ENCODE measurements at places on chromosomes 13 and 19.

GRCh38 chr19:40147338-40147692 is 43.9 kb upstream of the MAP3K10 start:
- DNase-seq = no peak

- no peak for DNase-seq
Observed at GRCh38 chr13:31957772-31958171, 73.8 kb upstream of the FRY start.

DNA sequence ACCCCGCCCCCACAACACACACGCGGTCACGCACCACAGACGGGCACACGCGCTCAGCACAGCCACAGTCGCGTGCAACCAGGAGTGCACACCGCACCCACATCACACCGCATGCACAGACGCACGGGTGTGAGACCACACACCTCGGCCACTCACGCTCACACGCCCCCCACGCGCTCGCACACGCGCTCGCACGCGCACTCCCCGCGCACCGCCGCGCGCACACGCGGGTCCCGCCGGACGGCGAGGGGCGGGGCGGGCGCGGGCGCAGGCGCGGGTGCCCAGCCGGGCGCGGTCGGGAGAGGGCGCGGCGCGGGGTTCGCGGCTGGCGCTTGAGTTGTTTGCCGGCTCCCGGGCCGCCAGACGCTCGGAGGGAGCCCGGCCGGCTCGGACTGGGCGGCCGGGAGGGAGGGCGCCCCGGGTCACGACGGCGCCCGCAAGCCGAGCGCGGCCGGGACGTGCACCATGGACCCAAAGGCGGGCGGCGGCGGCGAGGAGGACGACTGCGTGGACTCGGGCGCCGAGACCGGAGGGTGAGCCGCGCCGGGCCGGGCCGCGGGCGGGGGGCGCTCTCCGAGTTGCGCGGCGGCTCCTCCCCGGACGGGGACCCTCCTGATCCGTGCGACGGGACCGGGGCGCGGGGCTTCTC is at the start of gene FAM124A:
TSS of gene FAM124A (plus strand) at position 362 of the 649 bp plus-strand sequence. CDS start at position 466, 104 bp downstream.
- DNase-seq = peak; percentile 40

GRCh38 chr19:49488046-49488862 is 846 bp downstream of the RPL13A start:
- no peak for DNase-seq

DNA sequence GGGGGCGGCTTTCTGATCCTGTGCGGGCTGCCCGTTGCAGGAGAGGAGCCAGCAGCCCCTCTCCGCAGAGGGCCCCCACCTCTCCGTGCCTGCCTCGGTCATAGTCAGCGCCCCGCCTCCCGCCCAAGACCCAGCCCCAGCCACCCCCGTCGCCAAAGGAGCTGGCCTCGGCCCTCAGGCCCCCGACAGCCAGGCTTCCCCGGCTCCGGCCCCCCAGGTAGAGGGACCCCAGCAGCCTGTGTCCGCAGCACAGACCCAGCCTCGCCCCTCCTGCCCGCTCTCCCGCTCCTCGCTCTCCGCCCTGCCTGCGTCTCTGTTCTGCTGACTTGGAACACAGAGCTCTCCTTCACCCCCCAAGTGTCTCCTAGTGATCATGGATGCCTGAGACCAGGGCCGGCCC is 31.3 kb upstream of the EHD2 start:
- no peak for DNase-seq

- DNase-seq = no peak
Observed at GRCh38 chr13:113628291-113629270, 29.4 kb downstream of the ATP4B start.

DNA sequence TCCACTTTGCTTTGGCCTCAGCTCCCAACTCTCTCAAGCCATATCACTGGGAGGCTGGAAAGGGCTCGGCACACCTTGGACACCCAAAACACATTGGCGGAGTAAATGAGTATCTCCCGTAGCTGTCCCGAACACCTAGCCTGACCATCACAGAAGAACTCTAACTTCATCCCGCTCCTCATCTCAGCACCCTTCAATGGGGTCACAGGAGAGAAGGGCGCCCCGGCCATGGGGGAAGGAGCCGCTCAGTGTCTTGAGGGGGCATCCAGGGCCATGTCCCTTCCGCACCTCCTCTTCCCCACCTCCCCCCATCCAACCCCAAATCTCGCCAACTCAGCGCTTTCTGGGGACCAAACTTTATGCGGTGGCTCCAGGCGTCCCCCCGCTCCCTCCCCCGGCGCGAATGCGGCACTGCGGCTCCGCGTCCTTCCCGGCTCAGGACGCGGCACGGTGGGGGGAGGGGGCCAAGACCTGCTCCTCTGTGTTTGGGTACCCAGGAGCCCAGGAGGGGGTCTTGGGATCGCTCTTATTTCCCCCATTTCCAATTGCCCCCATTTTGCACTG is 3.0 kb downstream of the KCNC3 start:
- no peak for DNase-seq

- DNase-seq = peak; percentile 82
Observed at GRCh38 chr19:41785653-41786052, 10.7 kb upstream of the CEACAM3 start.

GRCh38 chr19:8635422-8635821 is 5.0 kb downstream of the NFILZ start:
- DNase-seq = peak; percentile 55

DNA sequence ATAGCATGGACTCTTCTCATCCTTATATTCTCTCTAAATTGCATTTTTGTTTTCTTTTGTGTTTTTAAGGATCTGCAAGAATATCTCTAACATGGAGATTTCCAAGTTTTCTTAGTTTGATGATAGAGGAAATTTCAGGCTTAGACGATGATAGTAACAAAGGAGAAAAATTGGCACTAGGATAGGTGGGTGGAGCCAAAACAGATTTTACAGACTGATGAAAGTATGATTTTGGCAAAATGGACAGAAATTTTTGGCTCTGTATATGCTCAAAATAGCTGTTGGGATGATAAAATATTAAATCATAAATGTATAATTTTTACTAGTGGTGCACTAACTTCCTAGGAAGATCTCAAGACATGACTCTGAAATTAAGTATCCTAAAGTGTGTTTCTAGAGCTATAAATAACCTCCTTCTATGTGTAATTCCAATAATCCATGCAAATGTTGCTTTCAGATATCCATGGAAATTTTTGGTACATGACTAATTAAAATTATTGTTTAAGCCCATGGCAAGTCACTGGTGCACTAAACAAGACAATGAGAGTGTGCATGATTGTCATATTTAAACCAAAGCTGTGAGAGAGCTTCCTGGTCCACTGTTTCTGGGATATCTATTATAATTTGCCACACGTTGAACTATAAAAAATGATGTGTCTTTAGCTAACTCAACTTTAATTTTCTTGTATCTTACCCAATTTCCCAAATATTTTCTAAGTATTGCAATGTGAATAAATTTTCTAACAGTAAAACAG is 55.8 kb upstream of the NBEA start:
- DNase-seq = no peak

GRCh38 chr19:45051929-45052579 is 13.2 kb downstream of the CLASRP start:
- no peak for DNase-seq

DNA sequence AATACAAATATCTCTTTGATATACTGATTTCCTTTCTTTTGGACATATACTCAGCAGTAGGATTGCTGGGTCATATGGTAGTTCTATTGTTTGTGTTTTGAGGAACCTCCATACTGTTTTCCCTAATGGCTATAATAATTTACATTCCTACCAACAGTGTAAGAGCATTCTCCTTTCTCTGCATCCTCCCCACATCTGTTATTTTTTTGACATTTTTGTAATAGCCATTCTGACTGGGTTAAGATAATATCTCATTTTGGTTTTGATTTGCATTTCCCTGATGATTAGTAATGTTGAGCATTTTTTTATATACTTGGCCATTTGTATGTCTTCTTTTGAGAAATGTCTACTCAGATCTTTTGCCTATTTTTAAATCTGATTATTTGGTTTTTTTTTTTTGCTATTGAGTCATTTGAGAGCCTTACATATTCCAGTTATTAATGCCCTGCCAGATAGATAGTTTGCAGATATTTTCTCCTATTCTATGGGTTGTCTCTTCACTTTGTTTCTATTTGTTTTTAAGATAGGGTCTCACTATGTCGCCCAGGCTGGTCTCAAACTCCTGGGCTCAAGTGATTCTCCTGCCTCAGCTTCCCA is 95.7 kb downstream of the FNDC3A start:
- no peak for DNase-seq

GRCh38 chr13:20192158-20192835 is 441 bp downstream of the GJB2 start:
- no peak for DNase-seq

GRCh38 chr13:32056316-32056715 is 24.7 kb downstream of the FRY start:
- no peak for DNase-seq

- DNase-seq = no peak
Observed at GRCh38 chr13:110068176-110068473, 238.8 kb downstream of the COL4A1 start.

GRCh38 chr19:9610484-9611113 is 10.4 kb downstream of the ZNF561 start:
- DNase-seq = no peak

DNA sequence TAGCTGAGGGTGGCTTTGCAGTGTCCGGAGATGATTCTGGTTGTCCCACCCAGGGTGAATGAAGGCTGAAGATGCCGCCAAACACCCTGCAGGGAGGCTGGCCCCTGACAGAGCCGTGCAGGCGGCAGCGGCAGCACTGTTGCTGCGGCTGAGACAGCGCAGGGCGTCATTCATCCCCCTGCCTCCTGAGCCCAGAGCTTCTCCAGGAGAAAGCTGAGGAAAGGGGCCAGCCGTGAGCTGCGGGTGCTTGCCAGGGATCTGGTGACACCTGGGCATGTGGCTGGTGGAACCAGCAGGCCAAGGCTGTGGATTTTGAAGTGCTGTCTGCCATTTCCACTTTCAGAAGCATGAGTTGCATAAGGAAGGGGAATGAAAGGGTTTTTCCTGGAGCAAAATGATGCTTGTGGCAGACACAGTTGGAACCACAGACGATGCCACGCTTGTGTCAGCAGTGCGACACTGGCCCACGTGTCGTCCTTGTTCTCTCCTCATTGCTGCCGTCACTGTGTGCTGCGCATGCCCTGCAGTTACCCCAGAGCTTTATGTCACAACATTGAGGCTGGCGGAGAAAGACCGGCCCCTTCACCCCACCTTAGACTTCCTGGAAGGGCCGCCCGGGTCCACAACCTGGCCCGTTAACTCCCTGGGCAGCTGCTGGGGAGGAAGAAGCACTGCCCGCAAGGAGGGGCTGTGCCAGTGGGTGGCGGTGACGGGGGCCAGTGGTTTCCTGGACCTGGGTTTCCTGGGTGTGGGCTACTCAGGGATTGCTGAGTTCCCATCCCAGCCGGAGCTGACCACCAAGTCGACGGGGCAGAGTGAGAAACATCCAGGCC is 22.7 kb downstream of the TFDP1 start:
- no peak for DNase-seq

DNA sequence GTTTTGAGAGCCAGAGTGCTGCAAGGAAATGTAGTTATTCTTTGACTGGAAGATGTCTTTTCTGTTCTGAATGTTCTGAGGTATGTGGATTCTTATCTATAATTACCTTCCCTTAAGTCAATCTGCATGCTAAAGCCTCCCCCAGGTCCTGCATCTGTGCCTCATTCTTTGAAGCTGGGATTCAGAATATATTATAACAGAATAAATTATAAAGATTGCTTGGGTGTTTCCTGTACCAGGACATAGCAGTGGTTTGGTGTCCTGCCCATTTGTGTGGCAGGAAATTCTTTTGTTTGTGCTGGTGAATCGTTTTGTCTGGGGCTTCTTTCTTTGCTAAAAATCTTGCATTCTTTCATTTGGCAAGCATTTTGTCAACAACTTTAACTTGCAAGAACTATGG is 60.2 kb downstream of the ITGBL1 start:
- no peak for DNase-seq

DNA sequence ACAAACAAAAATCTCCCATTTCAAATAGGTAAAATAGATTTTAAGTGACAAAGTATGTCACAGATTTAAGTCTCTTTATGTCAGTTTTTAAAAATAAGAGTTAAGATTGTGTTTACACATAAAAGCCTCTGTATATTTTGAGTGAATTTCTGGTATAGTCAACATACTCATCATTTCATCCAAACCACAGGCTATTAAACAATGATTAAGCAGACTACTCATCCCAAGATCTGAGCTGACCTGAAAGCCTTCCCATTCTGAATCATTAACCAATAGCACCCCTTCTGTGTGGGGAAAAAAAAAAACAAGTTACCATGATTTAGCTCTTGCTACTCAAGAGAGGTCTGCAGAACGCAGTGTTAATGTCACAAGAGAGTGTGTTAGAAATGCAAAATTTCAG is 284.4 kb upstream of the NBEA start:
- no peak for DNase-seq
